ENCODE measurements at places on chromosomes 2 and 18.

DNA sequence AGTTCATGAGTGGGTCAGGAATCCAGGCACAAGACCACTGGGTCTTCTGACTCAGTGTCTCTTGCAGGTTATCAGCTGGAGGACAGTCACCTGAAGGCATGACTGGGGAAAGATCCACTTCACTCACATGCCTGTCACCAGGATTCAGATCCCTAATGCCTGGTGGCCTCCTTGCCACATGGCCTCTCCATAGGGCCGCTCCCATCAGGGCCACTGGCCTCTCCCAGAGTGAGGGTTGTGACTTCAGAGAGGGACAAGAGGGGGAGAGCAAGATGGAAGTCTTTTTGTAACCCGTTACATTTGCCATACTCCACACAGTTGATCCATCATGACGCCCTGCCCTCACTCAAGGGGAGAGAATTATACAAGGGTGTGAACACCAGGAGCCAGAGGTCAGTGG, 13.0 kb upstream of the OTOS start:
- DNase-seq = no peak

DNA sequence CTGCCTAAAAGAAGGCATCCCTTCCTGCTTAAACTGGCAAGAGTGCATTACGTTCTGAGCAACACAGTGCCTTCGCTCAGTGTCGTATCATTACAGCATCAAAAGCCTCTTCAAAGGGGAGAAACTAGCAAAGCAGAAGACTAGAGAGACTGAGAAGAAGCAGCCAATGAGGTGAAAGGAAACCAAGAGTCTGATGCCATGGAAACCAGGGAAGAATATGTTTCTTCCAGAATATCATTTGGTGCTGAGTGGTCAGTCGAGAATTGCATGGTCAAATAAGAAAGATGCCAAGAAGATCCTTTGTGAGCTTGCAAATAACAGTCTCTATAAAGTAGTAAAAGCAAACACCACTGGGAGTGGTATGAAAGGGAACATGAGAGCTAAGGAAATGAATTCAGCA, 312.1 kb upstream of the CHST9 start:
- no peak for DNase-seq

- DNase-seq = peak; percentile 88
Observed at GRCh38 chr18:60649107-60649506, 276.5 kb upstream of the MC4R start.

DNA sequence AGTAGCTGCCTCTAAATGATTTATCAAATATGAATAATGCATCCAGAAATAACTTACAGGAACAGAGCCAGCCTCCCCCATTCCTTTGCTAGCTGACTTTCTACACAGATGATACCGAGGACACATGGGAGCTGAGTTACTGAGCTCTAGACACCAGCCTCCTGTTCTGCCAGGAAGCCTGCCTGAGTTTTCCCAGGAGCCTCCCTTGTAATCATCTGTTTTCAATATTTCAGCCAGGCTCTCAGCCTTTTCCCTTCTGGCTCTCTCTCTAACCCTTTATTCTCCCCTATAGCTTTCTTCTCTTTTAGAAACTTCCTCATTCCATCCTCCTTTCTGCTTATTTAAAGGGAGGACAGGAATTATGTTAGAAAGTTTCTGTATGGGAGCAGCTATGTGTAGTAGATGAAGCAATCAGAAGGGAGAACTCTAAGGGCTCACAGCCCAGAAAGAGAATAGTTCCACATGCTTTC, 911.6 kb downstream of the TDRD15 start:
- DNase-seq = no peak

DNA sequence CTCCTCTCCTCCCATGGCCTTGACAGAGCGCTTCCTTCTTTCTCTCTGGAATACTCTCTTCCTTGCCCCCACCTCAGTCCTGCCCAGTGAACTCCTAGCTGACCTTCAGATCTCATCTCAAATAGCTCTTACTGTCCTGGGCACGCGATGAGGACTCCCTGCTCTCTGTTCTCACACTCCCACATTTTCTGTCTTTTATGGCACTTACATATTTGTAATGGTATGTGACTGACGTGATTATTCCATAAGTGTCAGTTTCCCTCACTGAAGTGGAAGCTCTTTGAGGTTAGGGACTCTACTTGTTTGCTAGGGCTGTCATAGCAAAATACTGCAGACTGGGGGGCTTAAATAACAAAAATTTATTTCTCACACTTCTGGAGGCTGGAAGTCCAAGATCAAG, 1.7 kb upstream of the DYSF start:
- no peak for DNase-seq

GRCh38 chr18:67510831-67511230, 5.7 kb downstream of the DSEL start:
- no peak for DNase-seq

- DNase-seq = no peak
Observed at GRCh38 chr18:49230326-49230725, 230.1 kb downstream of the DYM start.

GRCh38 chr18:41594582-41594981, 360.5 kb upstream of the PIK3C3 start:
- DNase-seq = no peak

DNA sequence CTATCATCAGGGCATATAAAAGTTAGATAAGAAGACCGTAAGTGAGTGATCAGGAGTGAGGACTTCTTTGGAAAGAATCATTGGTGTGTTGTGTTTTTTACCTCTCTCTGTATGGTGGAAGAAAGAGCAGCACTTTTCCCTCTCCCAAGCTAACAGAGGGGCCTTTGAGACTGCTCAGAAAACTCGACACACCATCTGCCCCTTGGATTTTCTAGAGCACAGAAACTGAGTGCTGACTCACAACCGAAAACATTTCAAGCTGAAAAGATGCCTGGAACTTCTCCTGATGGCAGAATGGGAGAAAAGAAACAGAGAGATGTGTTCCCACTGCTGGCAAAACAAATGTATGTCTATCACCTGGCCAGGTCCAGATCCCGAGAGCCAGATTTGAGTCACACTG, 156.6 kb downstream of the DNAH7 start:
- no peak for DNase-seq

- no peak for DNase-seq
Observed at GRCh38 chr2:26486789-26487188, 8.9 kb upstream of the OTOF start.

DNA sequence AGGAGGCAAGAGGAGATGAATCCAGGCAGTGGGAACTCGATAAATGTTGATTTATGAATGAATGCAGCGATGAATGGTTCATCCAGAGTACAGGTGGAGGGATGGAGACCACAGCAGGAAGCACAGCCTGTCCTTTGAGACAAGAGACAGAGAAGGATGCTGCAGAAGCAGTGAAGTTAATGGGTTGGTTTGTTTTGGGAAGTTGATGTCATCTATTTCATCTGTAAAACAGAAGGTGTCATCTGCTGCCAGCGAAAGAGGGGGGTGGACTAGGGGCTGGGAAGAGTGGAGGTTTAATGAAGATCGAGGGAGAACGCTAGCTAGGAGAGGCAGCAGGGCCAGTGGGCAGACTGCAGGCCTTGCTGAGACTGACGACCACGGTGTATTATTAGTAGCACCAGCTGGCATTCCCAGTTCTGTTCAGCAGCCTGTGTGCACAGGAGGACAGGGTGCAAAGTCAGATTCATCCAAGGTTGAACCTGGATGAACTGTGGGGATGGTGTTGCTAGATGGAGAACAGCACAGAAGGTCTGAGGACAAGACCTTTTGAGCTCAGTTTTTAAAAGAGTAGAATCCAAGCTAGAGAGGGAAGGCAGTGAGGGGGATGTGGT, 120.3 kb upstream of the CAPN13 start:
- DNase-seq = no peak

DNA sequence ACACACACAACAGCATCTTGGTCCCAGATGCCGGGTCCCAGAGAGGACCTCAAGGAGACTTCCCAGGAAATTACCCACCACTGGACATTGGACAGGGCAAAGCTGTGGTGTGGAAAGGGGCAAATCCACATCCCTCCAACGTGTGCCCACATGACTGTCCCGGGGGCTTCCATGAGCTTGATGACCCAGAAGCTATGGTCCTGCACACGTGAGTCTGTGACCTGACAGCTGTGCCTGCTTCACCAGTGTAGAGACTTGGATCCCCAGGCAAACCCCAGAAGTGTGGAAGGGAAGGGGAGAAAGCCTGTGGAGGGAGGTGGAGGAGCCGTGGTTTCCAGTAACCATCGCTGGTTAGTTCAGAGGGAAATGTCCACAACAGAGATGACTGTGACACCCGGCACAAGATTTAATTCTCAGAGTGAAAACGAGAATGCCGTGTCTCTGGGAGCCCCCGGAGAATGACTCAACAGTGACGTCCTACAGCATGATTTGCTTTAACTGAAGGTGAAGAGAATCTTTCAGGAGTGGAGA, 19.1 kb upstream of the GPR55 start:
- DNase-seq = no peak

GRCh38 chr18:79465392-79465991, 69.8 kb downstream of the NFATC1 start:
- peak; percentile 8 for DNase-seq

- peak; percentile 53 for DNase-seq
Observed at GRCh38 chr2:20015482-20016083, 3.1 kb upstream of the MATN3 start.

- DNase-seq = no peak
Observed at GRCh38 chr2:99860720-99861375, 281.5 kb downstream of the AFF3 start.

DNA sequence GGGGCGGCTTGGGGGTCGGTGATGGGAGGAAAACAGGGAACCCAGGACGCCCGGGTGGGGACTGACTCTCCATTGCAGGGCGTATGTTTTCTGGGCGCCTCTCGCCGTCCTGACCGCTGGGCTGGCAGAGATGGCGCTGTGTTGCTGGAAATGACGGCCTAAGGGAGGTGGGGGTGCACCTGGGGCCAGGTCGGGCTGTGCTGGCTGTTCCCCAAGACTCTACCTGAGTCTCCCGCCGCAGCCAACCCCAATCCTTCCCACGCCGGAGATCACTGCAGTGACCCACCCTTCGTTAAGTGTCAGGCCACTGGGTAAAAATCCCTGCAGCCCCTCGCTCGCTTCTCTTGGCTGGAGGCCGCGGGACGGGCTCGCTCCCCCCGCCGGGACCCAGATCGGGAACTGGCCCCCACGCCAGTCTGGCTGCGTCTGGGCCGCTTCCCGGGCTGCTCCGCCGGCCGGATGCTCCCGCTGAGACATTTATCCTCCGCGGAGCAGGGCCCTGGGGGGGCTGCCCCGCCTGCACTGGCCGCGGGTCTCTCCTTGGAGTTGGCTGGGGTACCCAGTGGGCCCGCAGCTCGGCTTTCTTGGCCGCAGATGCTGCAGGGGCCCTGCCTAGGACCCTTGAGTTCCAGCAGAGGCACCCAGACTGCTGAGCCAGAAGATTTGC, 7.8 kb upstream of the ARMC9 start:
- no peak for DNase-seq

DNA sequence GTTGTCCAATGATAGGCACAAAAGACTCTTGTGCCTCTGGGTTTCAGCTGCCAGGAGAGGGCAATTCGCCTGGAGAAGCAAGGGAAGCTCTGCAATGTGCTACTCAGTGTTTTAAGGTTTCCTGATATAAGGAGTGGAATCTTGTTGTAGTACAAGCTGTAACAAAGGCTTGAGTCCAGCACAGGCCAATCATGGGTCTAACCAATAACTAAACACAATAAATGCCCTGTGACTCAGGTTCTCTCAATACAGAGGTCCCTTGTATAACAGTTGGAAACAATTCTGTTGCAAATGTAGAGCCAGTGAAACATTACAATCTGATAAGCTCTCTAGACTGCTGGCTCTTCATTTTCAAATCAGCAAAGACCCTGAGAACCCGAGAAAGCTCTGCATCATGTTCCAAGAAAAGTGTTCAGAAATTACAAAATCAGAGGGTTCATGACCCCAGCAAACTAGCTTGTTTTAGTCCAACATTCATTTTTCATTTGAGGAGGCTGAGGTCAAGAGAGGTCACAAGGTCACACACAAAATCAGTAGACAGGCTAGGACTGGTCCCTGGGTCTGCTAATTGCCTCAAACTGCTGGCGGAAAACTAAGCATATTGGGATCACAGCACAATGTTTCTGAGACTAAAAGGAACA, 59.0 kb upstream of the DNMT3A start:
- DNase-seq = no peak

GRCh38 chr2:144780983-144781382, 261.1 kb upstream of the ZEB2 start:
- no peak for DNase-seq

DNA sequence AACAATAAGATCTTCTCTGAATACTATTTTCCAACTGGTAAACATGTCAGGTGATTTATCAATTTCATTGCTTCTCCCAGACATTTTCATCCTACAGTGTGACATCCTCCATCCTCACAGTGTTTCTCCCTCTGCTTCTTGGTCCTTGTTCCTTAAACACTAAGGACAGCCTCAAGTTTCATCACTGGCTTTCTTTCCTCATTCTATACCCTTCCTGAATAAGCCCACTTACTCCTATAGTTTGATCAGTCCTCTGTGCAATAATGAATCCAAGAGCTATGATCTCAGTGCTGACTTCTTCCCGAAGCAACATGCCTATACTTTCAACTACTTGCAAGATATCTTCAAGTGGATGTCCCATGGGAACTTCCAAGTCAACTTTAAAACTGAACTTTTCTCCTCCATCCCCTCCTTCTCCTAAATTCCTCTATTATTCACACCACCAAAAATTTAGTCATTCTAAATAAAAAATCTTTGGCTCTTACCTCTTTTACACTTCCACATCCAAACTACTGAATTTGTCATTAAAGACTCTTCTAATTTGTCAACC, 87.6 kb downstream of the FAM228A start:
- DNase-seq = no peak

- no peak for DNase-seq
Observed at GRCh38 chr18:2912357-2913299, 65.8 kb downstream of the EMILIN2 start.

- DNase-seq = no peak
Observed at GRCh38 chr2:203594541-203594940, 59.4 kb upstream of the RAPH1 start.

DNA sequence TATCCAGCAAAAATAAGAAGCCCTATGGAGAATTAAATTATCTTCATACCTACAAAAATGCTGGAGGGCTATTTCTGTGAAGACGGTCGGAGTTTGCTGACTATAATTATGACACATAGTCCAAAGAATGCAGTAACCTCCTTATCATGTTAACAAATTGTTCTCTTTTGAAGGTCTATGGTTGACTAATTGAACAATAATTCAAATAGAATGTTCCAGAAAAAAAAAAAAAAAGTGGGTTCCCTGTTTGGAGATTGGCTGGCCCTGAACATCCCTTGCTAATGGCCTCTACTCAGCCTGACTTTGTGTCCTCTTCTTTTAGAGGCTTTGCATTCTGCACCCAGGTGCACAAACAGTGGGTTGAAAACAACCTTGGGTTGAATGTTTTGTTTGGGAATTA, 82.8 kb upstream of the CCBE1 start:
- DNase-seq = no peak

- no peak for DNase-seq
Observed at GRCh38 chr18:69895066-69896047, 52.3 kb downstream of the CD226 start.
